ENCODE measurements at places on chromosomes 7 and 10.

DNA sequence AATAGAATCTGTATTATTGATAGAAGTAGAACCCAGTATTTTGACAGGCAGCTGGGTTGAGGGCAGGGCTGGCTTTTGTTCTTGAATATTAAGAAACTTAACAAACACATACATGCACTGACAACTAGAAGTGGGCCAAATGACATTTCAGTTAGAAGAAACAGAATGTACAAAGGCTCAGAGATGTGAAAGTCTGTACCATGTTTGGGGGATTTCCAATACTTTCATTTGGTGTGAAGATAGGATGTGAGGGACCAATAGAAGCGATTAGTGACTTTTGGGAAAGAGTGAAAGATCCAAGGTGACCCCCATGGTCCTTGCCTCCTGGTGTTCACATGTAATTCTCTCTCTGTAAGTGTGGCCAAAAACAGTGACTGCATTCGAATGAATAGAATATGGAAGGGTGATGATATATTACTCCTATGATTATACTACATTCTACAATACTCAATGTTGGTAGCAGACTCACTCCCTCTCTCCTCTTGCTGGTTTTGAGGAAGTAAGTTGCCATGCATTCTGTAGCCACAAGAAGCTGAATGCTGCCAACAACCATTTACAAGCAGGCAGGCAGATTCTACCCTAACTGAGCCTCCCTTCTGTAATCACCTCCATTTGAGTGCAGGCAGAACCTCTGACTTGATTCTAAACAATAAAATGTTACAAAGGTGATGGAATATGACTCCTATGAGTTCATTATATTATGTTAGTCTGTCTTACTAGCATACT lies 151.4 kb downstream of the TMEM168 start:
- no peak for DNase-seq

- no peak for DNase-seq
These were observed 173.3 kb downstream of the PDE1C start for GRCh38 chr7:31896925-31897324.

DNA sequence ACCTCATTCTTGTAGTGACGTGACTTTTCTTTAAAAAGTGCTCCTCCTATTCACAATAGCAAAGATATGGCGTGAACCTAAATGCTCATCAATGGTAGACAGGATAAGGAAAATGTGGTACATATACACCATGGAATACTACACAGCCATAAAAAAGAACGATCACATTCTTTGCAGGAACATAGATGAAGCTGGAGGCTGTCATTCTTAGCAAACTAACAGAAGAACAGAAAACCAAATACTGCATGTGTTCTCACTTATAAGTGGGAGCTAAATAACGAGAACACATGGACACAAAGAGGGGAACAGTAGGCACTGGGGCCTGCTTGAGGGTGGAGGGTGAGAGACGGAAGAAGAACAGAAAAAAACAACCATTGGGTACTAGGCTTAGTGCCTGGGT lies 59.9 kb upstream of the FGFR2 start:
- DNase-seq = no peak

DNA sequence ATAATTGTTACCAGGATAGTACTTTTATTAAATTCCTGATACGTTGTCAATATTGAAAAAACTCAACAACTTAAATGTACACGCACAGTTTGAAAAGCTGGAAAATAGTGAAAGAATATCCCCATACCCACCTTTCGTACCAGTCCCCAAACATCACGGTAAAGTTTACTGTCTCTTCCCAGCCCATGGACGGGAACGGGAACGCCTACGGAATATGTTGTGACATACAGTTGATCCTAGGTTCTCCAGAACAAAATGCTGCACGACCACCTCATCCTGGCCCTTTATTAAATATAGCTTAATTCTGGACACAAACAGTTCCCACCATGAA lies 527 bp upstream of the BCAP29 start:
- DNase-seq = no peak

GRCh38 chr7:106767498-106768323 lies 97.4 kb upstream of the PIK3CG start:
- no peak for DNase-seq

DNA sequence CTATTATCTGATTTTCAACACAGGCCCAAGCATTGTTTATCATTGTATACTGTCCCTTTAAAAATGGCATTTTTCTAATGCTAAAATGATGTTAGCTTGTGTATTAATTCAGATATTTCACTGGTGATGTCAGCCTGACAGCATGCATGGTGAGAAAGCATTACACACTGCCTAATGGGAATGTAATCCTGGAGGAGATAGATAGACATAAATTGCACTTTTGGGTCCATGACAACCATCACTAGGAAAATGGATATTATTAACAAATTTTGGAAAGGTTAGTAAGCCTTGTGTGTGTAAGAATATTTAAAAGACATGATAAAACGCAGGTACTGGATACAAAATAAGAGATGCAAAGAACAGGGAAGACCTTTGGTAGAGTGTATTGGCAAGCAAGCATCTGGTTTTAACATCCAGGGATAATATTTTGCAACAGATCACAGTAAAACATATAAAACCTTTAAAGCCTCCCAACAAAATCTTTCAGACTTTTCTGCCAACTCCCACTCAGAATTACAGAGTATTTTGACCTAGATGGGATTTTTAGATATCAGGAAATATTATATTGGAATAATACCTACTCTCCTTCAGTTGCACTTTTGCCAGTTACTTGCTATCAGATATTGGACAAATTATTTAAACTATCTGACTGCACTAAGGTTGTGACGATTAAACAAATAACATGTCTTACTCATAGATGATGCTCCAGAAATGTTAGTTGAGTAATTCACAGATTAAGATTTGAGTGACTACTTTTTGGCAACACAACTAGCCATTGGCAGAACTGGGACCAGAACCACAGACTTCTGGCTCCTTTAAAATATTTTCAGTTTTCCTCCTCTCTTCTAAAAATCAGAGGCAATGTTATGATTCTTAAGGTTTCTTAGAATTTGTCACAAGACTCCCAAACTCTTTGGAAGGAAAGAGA lies 291.6 kb upstream of the SEMA3C start:
- no peak for DNase-seq

DNA sequence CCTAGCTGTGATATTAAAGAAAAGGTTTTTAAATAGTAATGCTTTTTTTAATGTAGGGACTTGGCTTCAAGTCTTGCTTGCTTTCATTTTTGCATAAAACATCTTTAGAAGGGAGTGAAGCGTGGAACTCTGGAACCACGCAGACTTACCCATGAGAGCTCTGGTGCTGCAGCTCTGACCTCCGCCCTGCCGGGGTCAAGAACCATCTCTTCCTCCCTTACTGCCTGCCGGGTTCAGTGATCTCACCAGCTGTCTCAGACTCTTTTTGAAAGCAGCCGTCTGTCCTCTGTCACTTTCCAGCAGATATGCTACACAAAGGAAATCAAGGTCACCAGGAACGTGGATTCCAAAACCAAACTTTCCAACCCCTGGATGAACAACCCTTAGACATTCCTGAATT lies 353.8 kb downstream of the GPR37 start:
- no peak for DNase-seq

GRCh38 chr10:30238836-30239235 lies 110.2 kb downstream of the MTPAP start:
- DNase-seq = no peak

GRCh38 chr7:39609113-39609934 lies 14.0 kb upstream of the RALA start:
- no peak for DNase-seq

DNA sequence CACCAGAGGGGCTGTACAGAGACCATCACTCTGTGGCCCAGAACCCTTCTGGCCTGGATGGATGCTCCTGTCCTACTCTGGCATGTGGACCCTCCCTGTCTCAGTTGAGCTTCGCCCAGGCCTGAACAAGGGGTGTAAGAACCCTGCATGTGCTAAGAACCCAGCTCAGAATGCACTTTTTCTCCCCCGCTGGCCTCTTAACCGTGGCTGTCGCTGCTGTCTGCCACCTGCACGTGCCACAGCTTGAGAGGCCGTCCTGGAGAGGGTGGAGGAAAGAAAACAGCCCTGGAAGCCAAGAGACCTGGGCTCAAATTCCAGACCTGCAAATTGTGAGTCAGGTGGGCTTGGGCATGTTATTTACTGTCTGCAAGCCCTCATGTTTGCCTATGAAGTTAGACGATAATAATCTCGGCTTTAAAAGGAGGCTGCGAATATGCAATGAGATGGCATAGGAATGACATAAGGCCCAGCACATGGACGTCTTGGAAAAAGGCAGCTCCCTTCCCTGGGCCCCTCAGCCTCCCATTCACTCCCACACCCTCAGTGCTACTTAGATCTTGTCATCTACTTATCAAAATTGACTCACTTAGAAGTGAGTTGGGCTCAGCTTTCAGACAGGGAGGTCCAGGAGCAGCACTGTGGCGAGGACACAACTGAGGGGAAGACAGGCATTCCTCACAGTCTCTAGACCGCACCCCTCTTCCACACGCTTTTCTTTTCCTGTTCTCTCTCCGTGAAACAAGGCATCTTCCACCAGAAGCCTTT lies 31.4 kb downstream of the FIGNL1 start:
- DNase-seq = no peak

GRCh38 chr7:78184299-78184698 lies 385.7 kb downstream of the PHTF2 start:
- no peak for DNase-seq

DNA sequence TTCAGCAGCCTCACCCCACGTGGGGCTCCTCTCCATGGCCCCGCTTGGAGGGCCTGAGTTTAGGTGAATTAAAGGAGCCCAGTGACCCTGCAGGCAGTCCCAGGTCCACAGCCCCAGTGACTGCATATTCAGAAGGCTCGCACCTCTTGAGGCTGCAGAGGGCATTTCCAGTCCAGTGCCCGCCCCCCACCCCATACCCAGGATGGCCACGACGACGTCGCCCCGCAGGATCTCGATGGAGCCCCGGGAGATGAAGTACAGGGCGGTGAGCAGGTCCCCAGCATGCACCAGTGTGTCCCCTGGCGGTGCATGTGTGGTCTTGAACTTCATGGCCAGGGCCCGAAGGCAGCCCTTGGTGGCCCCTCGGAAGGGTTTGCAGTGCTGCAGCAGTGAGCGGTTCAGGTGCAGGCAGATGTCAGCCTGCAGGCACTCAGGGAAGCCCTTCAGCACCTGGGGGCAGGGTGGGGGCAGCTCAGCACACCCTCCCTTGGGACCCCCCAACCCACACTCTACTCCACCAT lies 28.1 kb downstream of the KCNH2 start:
- no peak for DNase-seq

- no peak for DNase-seq
These were observed 53.2 kb downstream of the ANKMY2 start for GRCh38 chr7:16592395-16592794.

DNA sequence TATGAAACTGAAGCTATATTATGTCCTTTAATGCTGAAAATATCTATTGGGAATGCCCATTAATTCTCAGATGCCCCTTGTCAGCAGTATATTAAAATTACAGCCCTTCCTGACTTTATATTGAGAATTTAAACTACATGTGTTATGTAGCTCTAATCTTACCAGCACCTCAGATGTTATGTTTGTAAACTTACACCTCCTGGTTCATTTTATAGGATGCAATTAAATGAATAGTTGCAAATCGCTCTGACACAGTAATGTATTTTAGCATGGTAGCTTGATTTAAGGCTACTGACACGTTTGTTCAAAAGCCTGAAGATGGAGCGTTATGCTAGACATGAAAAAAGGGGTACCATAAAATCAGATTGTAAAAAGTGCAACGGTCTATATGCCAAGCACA lies 35.0 kb upstream of the MET start:
- no peak for DNase-seq

DNA sequence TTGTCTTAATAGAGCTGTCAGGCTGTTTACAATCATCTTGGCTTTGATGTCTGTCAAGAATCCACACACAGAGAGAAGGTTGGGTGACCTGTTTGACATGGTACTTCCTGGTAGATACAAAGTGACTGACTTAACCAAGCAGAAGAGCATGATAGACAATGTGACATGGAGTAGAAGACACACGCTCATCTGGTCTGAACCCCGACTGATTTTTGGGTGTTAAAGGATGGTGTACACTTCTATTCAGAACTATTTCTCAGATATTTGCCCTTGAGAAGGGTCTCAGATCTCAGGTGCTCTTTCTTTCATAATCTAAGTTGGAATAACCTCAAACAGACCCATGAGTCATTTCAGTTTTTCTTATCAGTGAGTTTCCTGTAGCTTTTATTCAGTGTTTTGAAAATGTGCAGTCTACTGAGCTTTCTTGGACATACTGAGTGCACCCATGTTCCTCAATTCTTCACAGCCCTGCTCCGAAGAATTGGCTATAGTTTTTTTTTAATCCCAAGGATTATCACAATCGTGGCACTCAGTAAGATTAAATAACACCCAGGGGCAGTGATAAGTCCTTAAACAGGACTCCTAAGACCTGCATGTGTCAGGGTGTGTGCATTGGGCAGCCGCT lies 46.4 kb upstream of the NXPH1 start:
- no peak for DNase-seq

- DNase-seq = no peak
These were observed 9.9 kb downstream of the ARID5B start for GRCh38 chr10:61911425-61911824.

- DNase-seq = no peak
These were observed 31.2 kb downstream of the ITIH5 start for GRCh38 chr10:7635408-7636125.

- no peak for DNase-seq
These were observed 208.7 kb downstream of the DOCK4 start for GRCh38 chr7:111997546-111997945.
